ENCODE measurements at places on chromosomes 1 and 21. TPM values are rescaled to one million over a fixed set of nuclear protein-coding genes. Genes with fewer than 3 reads are reported as not detected.

DNA sequence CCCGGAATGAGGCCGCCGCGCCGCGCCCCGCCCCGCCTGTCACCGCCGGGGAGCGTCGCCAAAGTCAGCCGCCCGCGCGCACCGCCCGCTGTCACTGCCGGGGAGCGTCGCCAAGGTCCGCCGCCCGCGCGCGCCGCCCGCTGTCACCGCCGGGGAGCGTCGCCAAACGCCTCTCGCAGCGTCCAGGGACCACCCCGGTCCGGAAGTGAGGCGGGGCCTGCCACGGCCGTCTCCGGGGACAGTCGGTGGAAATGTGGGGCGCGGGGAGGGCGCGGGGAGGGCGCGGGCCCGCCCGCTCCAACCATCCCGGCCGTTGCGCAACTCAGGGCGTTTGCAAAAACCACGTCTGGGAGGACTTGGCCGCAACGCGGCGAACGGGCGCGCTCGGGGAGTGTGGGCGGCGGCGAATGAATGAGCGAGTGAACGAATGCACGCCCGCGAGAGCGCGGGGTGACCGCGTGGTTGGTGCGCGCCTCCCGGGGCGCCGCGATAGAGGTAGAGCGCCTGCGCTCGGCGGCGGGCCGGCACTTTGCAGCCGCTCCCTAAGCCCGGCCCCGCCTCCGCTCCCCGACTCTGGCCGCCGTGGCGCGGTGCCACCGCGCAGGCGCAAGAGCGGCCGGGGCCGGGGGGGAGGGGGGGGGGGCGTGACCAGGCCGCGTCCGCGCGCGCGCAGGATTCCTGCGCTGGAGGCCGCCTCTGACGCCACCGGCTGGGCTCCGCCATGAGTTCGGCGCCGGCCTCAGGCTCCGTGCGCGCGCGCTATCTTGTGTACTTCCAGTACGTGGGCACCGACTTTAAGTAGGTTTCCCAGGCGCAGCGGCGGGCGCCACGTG lies at the start of the genes ACAP3 and PUSL1:
Gene ACAP3, minus strand, starts transcription at position 8 of the 833 bp plus-strand sequence. CDS start 115 bp downstream, outside the sequence.
Gene PUSL1, plus strand, starts transcription at position 675 of the 833 bp plus-strand sequence. Its CDS starts 47 bp downstream, at position 722.
- DNase-seq: peak; percentile 85
- no peaks in the 10 kb centered on the region for H3K36me3 ChIP-seq
- H3K27ac ChIP-seq: peak within 1 kb of the TSS; percentile 95
- peaks cover 45% of the 10 kb centered on the region for H3K4me1 ChIP-seq
- peak within 1 kb of the TSS; percentile 87 for H3K4me3 ChIP-seq

Gene SLAMF9
- not detected for total RNA-seq

GRCh38 chr1:177181280-177181630 lies 10.5 kb downstream of the BRINP2 start:
- no peaks in the 10 kb centered on the region for H3K36me3 ChIP-seq
- no peak for DNase-seq
- no peak overlapping the region for H3K27ac ChIP-seq
- H3K4me1 ChIP-seq: no peaks in the 10 kb centered on the region
- no peak overlapping the region for H3K4me3 ChIP-seq

DNA sequence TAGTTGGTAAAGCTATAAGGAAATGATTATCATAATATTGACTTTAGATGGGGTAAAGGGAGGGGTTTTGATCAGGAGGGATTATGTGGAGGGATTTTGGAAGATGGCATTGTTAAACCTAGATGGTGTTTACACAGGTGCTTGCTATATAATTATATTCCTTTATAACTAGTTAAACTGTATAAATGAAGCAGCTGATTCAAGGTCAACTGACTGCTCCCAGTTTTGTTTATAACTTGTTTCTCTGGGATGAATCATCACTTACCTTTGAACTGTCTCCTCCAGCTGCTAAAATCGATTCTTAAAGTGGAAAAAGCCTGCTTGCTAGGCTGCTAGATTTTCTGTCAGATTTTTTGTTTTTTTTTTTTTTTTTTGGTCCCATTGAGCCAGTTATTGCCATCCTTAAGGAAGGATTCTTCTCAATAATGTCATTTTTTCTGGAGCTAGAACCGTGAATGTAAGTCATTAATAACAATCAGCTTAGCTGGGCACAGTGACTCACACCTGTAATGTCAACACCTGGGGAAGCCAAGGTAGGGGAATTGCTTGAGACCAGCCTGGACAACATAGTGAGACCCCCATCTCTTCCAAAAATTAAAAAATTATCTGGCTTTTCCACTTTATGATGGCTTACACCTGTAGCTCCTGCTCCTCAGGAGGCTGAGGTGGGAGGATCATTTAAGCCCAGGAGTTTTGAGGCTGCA lies 153.2 kb downstream of the PIK3R3 start:
- no peak for DNase-seq
- H3K36me3 ChIP-seq: no peaks in the 10 kb centered on the region
- no peaks in the 10 kb centered on the region for H3K4me1 ChIP-seq
- H3K4me3 ChIP-seq: no peak overlapping the region
- peak overlapping the region; percentile 16 for H3K27ac ChIP-seq

- no peaks in the 10 kb centered on the region for H3K36me3 ChIP-seq
- H3K27me3 ChIP-seq: no peaks in the 10 kb centered on the region
Measured at GRCh38 chr1:186026946-186027345, 292.8 kb downstream of the HMCN1 start.

Gene SGIP1
- 4.2 TPM for total RNA-seq

GRCh38 chr1:34686531-34686930 lies 68.3 kb upstream of the GJB5 start:
- H3K27ac ChIP-seq: no peak overlapping the region
- no peaks in the 10 kb centered on the region for H3K27me3 ChIP-seq
- H3K4me1 ChIP-seq: no peaks in the 10 kb centered on the region
- DNase-seq: no peak

DNA sequence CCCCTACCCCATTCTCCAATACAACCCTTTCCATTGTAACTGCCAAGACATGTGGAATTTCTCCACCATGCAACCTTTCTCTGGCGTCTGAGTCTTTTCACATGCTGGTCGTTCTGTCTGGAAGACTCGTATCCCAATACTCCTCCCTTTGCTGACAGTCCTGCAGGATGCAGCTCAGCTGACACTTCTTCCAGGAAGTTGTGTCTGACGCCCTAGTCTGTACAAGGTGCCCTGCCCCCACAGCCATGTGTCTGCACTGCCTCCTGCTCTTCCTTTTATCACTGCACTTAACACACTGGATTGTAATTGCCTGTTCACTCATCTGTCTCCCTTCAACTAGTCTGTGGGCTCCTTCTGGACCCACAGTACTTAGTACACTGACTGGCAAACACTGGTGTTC lies 188.0 kb downstream of the LMX1A start:
- no peaks in the 10 kb centered on the region for H3K4me1 ChIP-seq
- DNase-seq: no peak
- H3K36me3 ChIP-seq: no peaks in the 10 kb centered on the region
- no peaks in the 10 kb centered on the region for H3K27me3 ChIP-seq
- H3K4me3 ChIP-seq: no peak overlapping the region

Gene CNTN2
- 0.08 TPM for total RNA-seq

- no peaks in the 10 kb centered on the region for H3K36me3 ChIP-seq
- DNase-seq: peak; percentile 61
- H3K27ac ChIP-seq: no peak overlapping the region
- H3K27me3 ChIP-seq: no peaks in the 10 kb centered on the region
- peaks cover 32% of the 10 kb centered on the region for H3K4me1 ChIP-seq
Measured at GRCh38 chr1:205375835-205376545, 19.3 kb upstream of the KLHDC8A start.

Gene PRAMEF4
- not detected for total RNA-seq

DNA sequence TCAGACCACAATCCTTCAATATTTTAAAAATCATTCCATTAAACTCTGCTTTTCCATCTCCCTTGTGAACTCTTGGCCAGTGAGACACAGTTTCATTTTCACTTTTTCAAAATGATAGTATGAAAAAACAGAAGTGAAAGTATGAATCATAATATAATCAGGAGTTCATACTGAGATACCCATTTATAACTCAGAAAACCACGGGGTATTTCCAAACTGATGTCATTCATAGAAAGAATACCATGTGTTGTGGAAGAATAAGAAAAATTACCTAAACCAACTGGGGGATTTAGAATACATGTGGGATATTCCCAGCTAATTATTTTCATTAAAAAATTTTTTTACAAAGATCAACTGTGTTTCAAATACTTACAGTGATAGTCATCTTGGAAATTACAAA lies 149.9 kb downstream of the MRPL39 start:
- H3K4me3 ChIP-seq: no peak overlapping the region
- H3K36me3 ChIP-seq: no peaks in the 10 kb centered on the region
- no peak for DNase-seq

All from adrenal gland (tissue), 19 donors.